ENCODE measurements at places on chromosomes 12 and 14.

DNA sequence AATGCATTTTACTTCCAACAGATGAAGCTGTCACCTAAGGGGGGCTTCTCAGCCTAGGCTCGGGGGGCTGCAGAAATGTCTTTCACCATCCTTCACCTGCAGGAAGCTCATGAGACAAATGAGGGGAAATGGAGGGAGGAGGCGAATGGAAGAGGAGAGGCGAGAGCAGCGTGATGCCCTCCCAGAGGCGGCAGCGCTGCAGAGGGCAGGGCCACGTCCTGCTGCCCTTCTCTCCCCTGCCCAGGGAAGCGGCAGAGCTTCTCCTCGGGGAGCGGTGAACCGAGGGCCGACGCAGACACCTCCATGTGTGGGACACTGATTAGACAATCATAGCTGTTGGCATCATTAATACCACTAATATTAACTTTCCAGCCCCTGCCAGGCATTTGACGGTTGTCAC lies 78.3 kb downstream of the SERPINA3 start:
- DNase-seq: no peak

DNA sequence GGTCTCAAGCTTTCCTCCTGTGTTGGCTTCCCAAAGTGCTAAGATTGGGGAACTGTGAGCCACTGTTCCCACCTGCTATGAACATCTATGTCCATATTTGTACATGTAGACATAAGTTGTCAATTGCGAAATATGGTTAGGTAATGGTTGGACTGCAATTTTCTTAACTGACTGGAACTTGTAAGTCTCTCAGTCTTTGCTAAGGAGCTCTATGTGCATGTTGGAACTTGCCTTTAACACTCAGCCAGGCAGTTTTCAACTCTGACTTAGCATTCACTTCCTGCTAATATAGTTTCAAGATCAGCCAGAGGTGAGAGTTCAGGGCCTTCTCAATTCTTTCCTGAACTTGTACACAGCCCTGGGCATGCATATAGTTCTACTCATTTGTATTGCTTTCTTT lies 44.5 kb upstream of the EEA1 start:
- DNase-seq: no peak

DNA sequence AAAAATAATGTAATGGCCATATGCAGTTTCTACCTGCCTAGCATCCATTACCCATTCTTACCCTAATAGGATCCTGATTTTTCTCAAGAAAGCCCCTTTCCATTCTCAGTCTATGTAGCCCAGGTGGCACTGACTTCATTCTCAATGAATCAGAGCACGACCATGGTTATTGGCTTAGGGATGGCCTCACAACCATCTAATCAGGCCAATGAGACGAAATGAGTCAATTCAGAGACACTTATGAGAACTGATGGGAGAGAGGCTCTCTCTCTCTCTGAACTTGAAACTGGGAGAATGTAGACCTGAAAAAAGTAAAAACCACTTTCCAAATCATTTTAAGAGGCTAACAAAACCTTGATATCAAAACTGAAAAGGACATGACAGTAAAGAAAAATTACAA lies 45.3 kb upstream of the OXA1L start:
- DNase-seq: peak; percentile 6

GRCh38 chr14:96027431-96028355 lies 11.5 kb upstream of the C14orf132 start:
- DNase-seq: no peak

DNA sequence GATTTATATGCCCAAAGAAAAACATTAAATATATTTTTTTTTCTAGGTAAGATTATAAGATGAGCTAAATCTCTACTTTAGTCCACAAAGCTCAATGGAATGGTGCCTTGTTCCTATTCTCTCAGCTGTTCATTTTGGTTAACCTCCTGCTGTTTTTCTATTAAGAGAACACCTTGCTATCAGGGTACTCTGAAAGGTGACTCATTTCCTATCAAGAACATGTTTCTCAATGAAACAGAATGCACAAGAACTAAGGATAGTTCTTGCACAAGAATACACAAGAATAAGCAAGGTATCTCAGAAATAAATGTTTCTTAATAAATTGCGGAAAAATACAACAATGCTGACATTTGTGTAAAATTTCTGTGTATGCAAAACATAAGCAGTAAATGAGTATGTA lies 14.1 kb downstream of the ABCD2 start:
- DNase-seq: no peak

- no peak for DNase-seq
Observed at GRCh38 chr12:70513426-70513825, 123.8 kb downstream of the PTPRB start.

GRCh38 chr14:41641690-41642089 lies 35.0 kb downstream of the LRFN5 start:
- no peak for DNase-seq

DNA sequence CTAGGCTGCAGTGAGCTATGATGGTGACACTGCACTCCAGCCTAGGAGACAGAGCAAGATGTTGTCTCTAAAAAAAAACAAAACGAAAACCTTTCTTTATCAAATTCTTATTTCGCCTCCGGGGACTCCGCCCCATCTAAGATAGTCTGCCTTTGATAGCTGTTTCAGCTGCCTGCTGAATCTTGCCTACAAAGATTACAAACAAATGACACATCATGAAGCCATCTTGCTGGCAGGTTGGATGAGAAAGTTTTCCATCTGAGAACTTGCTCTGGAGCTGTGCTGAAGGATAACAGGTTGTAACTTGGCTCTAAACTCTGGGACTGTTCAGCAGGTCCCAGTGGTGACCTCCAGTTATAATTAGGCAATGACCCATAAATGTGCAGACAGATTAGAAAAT lies 41.8 kb upstream of the AEBP2 start:
- no peak for DNase-seq

DNA sequence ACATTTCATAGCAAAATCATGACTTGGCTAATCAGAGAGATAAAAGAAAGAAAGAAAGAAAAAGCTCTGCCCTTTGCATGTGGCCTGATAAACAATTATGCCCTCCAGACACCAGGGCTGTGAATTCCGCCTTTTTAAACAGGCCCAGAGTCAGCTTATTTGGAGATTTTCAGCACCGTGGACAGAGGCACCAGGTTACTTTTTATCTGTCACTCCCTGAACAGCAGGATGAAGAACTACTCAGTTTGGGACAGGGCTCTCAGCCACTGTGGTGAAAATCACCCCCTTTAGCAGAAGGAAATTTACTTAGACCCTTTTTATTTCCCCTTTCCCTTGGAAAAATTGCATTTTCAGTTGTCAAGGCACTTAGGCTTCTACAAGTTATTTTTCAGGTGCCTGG lies 359.9 kb downstream of the NRXN3 start:
- DNase-seq: no peak

DNA sequence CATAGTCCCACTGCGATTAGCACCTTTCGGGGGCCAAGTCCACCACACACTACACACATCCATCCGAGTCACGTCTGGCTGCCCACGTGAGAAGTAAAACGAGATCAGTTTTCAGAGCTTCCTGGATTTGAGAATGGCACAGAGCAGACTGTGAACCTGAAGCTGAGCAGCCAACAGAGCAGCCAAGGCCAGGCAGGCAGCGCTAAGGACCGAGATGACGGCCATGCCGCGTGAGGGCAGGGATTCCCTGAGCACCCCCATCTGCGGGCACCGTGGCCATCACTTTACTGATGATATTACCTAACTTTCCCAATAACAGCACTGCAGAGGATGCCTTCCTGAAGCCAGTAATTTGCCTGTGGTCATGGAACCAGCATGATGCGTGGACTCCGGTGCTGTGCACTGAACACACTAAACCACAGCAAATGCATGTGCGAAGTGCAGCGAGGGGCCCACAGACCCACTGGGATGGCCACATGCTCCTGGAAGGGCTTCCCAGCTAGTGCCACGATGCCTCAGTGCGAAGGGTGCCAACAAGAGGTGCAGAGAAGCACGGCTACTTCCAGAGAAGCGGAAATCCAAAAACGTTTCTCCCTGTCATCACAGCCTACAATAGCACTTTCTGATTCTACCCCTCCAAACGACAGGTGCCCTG lies 56.0 kb downstream of the RNF34 start:
- DNase-seq: no peak

GRCh38 chr14:20690848-20691640 lies 2.5 kb downstream of the ANG start:
- peak; percentile 76 for DNase-seq

DNA sequence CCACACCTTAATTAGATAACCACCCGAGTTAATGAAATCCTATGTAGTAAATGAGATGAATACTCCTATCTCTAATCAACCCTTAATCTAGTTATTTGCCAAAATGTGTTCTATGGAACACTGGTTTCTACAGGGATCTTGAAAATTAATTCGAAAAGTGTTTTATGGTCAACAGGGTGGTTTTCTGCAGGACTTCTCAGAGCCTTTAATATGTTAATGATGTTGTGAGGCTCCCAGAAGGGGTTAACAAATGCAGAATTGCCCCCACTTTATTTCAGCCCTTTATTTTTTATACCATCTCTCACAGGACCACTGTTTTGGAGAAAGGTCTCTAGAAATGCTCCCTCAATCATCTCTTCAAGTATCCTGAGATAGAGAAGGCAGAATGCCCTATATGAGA lies 153.1 kb upstream of the RPH3A start:
- no peak for DNase-seq

DNA sequence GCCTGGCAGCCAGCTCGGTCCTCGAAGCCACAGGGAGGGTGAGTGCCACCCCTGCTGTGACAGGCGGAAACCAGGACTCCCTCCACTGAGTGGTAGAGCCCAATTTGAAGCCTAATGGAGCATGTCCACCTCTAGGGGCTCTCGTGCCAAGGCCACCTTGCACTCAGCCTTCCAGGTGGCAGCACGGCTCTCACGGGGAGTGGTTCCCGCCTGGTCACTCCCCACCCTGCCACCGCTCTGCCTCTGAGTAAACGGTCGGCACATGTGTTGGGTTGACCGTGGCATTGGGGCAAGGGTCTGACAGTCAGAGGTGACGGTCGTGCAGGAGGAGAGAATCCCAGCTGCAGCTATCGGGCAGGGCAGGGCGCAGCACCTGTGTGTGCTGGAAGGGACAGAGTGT lies 34.8 kb downstream of the IL31 start:
- no peak for DNase-seq

- no peak for DNase-seq
Observed at GRCh38 chr12:54075974-54076373, 22.3 kb downstream of the HOXC4 start.

- peak; percentile 33 for DNase-seq
Observed at GRCh38 chr14:91377700-91378652, 39.6 kb downstream of the CCDC88C start.

GRCh38 chr14:42143114-42143513 lies 536.4 kb downstream of the LRFN5 start:
- DNase-seq: no peak

- DNase-seq: no peak
Observed at GRCh38 chr12:47876440-47876960, 28.3 kb downstream of the VDR start.

GRCh38 chr12:19614601-19615383 lies 175.5 kb downstream of the AEBP2 start:
- DNase-seq: no peak

- no peak for DNase-seq
Observed at GRCh38 chr14:32354716-32355115, 25.6 kb downstream of the AKAP6 start.

GRCh38 chr12:120238839-120239445 lies 26.6 kb downstream of the PXN start:
- DNase-seq: no peak

DNA sequence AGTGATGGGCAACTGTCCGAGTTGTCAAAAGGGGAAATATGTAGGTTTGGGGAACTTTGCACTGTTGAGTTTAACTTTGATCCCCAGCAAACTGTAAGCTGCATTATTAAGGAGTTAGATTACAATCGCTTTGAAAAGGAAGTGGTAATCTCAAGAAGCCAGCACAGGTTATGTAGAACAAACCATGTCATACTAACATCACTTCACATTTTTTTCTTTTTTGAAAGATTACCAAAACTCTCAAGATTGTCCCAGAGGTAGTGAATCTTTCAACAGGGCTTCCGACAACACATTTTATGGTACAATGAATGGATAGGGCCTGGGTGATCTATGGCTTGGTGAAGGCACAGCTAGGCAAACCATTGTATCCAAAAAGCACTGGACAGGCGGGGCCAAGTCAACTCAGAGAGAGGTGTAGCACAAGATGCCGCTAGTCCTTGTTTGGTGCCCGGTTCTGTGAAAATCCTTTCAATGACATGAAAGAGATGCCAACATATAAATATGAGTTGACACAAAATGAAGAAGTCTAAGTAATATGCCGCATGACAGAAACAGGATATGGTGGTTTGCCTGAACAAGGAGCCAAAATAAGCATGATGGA lies 24.3 kb upstream of the PARP11 start:
- DNase-seq: no peak

DNA sequence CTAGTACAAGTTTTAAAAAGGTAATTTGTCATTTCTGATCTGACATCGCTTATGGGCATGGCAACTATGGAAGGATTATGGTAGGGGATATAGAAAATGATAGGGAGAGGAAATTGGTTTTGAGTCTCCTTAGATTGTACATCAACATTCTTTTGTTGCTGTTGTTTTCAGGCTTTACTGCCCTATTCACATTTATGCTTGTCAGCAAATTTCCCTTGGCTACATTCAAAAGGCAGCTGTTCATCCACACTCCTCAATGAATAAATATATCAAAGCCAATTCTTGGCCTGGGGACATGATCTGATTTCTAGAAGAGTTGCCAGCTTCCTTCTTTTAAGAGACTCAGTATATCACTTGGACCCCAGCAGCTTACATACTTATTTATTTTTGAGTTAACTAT lies 283.4 kb downstream of the CEP128 start:
- DNase-seq: no peak

- no peak for DNase-seq
Observed at GRCh38 chr14:24307156-24307574, 612 bp downstream of the CIDEB start.

- peak; percentile 79 for DNase-seq
Observed at GRCh38 chr14:69580009-69580577, 5.4 kb upstream of the CCDC177 start.

DNA sequence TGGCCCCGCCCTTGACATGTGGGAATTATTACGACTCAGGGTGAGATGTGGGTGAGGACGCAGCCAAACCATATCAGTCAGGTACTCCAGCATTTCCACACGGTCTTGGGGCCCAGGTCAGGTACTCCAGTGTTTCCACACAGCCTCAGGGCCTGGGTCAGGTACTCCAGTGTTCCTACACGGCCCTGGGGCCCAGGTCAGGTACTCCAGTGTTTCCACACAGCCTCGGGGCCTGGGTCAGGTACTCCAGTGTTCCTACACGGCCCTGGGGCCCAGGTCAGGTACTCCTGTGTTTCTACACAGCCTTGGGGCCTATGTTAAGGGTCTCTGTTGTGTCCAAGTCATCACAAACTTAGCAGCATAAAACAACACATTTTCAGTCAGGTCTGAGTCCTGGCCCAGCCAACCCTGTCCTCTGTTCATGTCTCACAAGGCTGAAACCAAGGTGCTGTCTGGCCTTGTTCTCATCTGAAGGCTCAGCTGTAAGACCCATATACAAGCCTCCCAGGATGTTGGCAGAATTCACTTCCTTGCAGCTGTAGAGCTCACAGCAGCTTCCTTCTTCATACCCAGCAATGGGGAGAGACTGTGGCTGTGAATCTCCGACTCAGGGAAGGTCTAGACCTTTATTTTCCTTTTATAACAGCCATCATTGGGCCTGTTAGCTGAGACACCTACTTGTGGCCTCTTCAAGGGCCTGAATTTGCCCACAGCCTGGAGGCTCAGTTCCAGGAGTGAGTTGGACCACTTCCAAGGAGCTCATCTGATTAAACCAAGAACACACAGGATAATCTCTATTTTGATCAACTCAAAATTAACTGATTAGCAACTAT lies 107.6 kb upstream of the SFSWAP start:
- DNase-seq: no peak
